Amniotic epithelial cell (primary cell): ENCODE measurements at places on chromosomes 1 and 21.

DNA sequence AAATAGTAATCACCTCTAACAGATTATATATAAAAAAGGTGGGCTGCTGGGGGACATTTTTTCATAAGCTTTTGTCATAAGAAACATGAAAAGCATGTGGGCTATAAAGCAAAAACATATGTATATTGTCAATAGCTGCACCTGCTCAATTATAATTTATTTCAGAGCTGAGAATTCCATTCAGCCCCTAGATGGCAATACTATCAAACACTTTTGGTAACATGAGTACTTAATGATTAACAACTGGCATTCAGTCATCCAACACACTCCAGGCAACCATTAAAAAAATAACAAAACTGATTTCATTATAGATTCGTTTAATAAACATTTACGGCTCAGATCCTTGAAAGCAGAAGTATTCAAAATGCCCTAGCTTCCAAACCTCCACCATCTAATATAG lies 115.1 kb downstream of the KCTD3 start:
- no peak for DNase-seq

GRCh38 chr1:22915231-22915630 lies 57.4 kb downstream of the LACTBL1 start:
- DNase-seq, result no peak

DNA sequence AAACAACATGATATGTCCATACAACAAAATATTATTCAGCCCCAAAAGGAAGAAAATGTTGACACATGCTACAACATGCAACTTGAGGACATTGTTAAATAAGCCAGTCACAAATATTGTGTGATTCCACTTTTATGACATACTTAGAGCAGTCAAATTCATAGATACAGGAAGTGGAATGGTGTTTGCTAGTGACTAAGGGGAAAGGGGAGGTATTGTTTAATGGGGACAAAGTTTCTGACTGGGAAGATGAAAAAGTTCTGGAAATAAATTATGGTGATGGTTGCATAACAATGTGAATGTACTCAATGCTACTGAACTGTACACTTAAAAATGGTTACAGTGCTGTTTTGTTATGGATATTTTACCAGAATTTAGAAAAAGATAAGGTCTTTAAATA lies 77.7 kb downstream of the RHOU start:
- no peak for DNase-seq

GRCh38 chr21:37711836-37712568 lies 204.3 kb downstream of the KCNJ6 start:
- DNase-seq, result peak; percentile 84

DNA sequence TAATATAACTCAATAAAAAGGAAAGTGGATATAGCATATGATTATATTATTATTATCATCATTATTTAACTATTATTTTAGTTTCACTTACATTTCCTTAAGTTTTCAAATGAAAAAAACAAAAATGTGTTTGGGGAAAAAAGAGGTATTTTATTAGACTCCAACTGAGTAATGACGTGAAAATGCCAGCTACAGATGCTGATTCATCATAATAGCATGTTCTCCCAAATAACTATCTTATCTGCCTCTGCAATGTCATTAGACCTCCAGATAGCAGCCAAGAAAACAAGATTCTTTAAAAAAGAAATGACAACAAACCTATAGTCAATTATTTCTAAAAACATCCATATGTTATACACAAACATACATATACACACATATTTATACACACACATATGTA lies 1071.9 kb upstream of the TMPRSS15 start:
- peak; percentile 88 for DNase-seq

DNA sequence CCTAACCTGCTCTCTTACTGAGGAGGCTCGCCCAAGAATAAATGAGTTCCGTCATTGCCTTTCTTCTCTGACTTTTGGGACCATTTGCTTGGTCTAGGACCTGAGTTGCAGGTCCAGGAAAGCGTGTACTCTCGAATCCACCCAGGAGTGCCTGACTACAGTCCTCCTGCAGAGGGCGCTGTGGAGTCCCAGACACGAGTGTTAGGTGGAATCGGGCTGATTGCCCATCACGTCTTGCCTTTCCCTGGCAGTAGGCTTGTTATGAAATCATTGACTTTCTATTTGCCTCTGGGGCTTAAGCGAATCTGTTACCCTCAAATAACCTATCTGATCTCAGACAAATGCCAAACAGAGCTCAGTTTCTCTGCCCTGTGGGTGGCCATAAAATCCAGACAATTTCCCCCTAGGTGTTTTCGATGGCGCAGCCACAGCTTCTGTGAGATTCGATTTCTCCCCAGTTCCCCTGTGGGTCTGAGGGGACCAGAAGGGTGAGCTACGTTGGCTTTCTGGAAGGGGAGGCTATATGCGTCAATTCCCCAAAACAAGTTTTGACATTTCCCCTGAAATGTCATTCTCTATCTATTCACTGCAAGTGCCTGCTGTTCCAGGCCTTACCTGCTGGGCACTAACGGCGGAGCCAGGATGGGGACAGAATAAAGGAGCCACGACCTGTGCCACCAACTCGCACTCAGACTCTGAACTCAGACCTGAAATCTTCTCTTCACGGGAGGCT lies at the start of gene IL20:
Gene IL20 (plus strand): TSS at position 685 of the 733 bp plus-strand sequence. CDS start 230 bp downstream, outside the sequence.
- DNase-seq, result peak; percentile 80

DNA sequence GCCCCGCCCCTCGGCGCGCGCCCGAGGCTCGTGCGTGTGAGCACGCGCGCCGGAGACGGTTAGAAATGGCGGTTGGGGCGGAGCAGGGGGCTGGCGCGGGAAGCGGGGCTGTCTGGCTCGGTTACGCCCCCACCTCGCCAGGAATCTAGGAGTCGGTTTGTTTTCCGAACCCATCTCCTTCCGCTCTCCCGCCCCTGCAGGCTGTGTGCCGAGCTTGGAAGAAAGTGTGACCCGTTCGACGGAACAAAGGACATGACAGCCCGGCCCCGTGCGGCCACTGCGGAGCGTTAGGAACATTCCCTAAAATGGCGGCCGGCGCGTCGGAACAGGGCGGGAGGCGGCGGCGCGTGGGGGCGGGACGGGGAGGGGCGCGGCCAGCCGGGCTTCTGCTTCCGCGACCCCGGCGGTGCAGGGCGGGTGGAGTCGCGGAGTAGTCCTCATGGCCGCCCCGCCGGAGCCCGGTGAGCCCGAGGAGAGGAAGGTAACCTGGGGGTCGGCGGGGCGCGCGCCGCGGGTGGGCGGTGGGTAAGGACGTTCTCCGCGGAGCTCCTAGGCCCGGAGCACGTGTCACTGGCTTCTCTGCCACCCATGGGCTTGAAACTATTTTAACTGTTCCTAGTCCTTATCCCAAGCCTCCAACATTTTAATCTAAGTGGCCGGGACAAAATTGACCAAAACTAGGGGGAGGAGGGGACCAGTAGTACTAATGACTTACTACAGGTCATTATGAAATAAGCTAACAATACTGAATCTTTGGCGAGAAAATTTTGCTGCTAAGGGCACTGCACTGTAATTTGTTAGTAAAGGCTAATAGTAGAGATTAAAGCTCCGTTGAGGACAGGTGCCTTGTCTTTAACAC lies at the start of gene COX20:
Gene COX20 (plus strand): TSS at position 383 of the 859 bp plus-strand sequence. CDS start 57 bp downstream, at position 440.
- DNase-seq, result peak; percentile 78

DNA sequence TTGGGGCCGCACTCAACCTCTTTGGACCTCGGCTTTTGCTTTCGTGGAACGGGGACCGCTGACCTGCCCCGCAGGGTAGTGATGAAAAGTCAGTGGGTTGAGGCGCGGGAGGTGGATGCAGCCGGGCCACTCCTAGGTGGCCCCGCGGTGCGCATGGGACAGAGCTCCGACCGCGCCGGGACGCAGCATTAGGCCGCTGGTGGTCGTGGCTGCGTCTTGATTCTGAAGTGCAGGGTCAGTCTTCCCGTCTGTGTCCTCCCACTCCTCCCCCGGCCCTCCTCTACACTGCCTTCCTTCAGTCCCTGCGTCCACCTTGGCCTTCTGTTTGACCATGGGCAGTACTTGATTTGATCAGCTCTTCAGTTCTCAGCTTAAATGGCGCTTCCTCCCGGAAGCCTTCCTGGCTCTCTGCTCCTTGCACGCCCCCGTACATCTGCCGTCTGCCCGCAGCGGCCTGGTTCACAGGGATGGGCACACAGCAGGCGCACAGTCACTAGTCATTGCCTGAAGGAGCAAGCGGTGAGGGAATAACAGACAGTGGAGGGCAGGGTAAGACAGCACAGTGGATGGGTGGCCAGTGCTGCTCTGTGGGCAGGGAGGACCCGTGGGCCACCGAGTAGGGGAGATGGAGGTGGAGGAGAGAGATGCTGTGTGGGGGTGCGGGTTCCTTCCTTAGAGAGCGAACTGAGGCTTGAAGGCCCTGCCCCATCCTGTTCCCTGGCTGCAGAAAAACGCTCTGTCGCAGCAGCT lies 633 bp downstream of the THEMIS2 start:
- peak; percentile 43 for DNase-seq

GRCh38 chr1:7962014-7962335 lies 464 bp downstream of the PARK7 start:
- DNase-seq, result no peak
